ENCODE measurements at places on chromosomes 12 and 14.

DNA sequence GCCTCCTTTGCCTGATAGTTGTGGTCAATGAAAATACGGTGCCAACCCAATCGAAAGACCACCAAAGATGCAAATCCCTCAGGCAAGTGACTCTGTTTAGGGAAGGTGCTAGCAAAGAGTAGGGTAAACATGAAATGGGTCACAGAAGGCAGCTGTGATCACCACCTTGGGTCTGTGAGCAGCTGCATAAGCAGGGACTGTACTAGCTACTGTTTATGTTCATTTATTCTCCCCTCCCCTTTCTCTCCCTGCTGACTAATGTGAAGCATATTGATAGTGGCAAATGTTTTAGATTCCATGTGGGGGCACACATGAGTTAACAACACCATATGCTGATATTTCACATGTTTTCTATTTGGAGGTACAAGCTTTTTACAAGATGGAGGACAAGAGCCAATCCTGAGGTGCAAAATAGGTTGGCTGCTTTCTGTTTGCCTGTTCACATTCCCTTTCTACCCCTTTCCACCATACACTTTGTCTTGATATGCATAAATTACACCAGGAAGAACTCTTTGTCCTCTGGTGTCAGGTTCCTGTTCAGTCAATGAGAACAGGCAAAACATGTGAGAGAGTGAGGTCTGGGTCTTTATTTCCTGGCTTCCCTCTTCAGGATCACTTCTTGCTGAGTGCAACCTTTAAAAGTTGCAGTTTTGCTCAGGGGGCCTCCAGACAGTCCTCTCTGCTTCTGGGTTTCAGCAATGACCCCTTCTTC is 71.1 kb downstream of the AVPR1A start:
- no peak for DNase-seq

DNA sequence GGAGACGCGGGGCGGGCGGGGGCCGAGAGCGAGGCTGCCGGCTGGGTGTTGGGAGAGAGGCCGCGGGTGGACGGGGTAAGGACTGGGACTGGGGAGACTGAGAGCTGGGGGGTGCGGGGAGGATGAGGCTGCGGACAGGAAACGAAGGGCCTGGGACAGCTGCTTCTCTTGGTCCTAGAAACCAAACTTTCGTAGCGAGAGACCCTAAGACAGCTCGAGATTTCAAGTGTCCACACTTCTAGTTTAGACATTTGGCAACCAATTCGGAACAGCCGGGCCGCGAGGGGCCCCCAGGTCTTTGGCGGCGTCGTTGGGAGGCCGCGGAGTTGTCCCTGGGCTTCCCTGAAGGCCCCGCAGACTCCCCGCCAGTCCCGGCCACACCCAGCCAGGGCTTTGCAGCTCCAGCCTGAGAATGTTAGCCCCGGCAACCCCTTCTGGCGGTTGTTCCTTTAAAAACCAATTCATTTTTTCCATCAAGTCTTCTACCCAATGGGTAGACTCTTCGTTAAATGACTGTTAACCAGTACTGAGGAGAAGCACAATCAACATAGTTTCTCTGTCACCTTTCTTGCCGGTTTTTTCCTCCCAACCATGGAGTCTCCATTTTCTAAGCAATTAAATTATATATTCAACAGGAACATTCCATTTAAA is 11.5 kb downstream of the NKX2-1 start:
- no peak for DNase-seq

GRCh38 chr12:62963486-62964041 is 28.6 kb upstream of the PPM1H start:
- no peak for DNase-seq

GRCh38 chr14:101878211-101878821 is 86.1 kb upstream of the DYNC1H1 start:
- no peak for DNase-seq

DNA sequence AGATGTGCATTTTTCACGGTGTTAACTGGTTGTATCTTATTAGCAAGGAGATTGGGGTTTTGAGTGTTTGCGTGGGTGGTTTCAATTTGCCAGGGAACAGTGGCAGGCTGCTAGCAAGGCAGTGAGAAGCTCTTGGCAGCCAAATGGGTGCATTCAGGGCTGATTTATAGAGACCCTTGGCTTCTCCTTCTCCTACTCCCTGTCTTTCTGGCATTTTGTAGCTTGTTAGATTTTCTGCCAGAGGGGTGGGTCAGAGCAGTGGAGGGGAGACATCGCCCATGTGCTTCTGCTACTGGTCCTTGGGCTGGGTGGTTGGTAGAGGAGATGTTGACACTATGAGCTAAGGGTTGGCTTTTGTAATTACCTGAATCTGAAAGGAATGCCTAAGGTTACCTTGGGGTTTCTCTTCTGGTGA is 9.6 kb downstream of the CALM1 start:
- no peak for DNase-seq

- no peak for DNase-seq
Measured at GRCh38 chr12:45409966-45410365, 194.1 kb downstream of the ANO6 start.

DNA sequence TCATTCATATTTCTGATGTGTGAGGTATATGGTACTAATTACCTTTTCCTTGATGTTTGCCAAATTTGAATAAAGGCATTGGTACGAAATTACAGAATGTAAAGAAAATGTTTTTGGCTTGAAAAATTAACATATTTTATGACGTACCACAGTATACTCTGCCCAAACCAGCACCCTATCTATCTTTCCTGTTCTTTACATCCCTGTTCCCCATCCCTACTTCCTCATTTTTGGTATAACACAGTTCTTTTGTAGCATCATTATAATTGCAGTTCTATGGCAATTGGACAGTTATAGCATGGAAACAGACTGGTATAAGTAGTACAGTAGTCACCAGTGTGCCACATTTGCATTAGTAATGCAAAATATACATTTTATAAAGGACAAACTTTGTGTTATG is 7.0 kb upstream of the CCT2 start:
- DNase-seq = no peak

DNA sequence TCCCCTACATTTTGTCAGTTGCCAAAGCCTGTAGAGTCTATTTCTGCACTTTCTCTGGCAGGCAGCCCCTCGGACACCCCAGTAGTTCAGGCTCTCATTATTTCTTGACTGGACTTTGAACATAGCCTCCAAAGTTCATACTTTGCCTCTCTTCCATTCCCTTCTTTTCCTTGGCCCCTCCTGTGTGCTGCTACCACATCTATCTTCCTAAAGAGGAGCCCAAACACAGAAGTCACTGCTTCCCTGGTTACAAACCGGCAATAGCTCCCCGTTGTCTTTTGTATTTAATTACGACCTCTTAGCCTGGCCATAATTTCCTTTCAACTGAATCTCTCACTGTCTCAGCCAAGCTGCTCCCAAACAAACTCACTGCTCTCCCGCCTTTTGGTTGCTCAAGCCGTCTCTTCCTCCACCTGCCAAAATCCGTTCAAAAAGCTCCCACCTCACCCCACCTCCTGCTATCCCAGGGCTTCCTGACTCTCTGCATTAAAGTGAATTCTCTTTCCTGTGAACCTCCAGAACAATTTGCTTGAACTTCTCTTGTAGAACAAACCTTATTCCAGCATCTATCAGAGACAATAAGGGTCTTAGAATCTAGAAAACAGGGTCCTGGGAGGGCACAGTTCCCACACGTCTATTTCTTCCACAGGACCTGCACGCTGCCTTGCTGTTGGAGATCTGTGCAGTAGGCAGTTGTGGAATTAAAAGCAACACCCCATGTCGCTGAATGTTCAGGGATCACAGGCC is 46.9 kb downstream of the PRMT8 start:
- no peak for DNase-seq

- DNase-seq = no peak
Measured at GRCh38 chr14:42617005-42617404, 1010.3 kb downstream of the LRFN5 start.

- no peak for DNase-seq
Measured at GRCh38 chr14:57244106-57244505, 24.6 kb downstream of the EXOC5 start.

DNA sequence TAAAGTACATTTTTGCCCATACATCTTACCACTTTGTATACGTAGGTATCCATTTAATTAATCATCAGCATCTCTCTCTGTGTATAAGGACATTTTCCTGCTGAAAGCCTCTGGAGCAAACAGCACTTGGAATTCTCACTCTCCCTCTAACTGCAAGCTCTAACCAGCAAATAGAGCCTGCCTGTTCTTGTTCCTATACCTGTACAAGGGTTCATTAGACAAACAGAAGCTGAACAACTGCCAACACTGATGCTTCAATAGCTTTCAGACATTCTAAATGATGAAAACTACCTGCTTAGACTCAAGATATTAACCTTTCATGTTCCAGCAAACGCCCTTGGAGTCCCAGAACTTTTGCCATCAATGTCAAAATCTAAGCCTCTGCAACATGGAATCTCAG is 98.0 kb downstream of the KCNH5 start:
- DNase-seq = no peak

DNA sequence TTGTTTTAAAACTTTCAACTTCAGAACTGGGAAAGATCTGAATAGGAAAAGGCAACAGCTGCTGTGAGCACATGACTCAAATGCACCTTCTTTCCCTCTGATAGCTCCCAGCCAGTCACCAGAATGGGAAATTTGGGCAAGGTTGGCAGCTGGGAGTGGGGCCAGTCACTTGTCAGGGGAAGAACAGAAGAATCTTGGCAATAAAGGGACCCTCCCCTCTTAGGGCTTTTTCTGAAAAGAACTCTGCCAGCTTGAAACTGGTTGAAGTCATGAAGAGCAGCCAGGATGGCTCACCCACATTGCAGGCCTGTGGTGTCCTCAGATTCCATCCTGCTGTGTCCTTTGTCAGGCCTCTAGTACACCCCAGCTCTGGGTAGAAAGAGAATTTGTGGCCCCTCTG is 10.3 kb upstream of the RIC8B start:
- DNase-seq = no peak

GRCh38 chr14:46322730-46323403 is 328.7 kb downstream of the RPL10L start:
- DNase-seq = no peak

- no peak for DNase-seq
Measured at GRCh38 chr12:27434673-27435565, 11.6 kb upstream of the SMCO2 start.

- no peak for DNase-seq
Measured at GRCh38 chr12:123427036-123427769, 9.3 kb downstream of the RILPL2 start.

DNA sequence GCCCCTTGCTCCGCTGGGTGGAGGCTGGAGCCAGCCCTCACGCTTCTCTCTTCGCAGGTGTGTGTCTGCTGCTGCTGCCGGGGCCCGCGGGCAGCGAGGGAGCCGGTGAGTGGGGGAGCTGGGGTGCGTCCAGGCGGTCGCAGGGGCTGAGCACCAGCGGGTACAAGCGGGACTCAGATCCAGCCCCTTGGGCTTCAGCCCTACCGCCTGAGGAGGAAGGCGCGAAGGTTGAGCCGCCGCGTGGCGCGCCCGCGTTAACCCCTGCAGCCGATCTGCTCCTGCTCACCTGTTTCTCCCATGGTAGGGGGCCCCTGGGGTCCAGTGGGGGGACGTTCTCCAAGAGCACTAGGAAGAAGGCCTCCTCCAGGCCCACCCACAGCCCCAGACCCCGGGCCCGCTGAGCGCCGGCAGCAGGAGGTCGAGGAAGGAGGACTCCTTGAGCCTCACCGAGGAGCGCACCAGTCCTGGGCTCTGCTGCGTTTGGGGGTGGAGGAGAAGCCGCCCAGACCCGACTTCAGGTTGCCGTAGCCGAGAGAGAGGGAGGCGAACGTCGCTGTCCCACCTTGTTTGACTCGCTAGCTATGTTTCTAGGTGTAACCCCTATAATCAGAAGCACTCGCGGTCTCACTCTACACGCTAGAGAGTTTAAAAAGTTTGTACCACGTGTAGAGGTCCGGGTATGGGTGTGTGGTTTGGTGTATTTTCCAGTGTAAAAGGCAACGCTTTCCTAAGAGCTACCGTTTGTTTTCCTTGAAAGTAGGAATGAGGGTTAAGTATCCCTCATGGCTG is 834 bp downstream of the COCH start:
- no peak for DNase-seq

DNA sequence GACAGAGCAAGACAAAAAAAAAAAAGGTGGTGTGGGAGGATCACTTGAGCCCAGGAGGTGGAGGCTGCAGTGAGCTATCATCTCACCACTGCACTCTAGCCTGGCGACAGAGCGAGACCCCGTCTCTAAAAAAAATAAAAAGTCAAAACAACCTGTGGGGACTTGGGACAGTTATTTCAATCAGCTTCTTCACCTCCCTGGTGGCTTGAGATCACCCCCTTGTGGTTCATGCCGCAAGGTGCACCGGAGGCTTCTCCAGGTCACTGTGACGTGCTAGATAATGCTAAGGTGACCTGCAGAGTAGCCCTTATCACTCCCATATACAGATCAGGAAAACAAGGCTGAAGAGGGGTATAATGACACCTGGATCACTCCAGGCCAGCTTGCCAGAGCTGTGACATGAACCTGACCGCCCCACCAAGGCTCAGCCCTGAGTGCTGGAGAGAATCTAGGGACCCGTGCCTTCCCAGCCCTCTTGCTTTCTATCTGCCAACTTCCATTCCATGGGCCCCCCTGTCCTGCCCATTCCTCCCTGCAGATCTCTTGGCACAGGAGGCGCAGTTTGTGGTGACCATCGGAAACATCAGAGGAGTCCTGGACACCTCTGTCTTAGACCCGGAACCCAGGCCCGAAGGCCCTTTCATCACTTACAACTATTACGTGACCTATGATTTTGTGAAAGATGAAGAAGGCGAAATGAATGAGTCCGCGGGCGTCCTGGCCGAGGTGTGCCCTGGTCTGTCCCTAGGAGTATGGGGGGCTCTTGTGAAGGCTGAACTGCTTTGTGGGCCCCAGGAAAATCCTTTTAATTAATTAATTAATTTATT is 8.1 kb downstream of the LRRC43 start:
- peak; percentile 58 for DNase-seq

- DNase-seq = no peak
Measured at GRCh38 chr14:71702786-71703185, 229.4 kb upstream of the RGS6 start.

- no peak for DNase-seq
Measured at GRCh38 chr14:92659765-92660561, 88.5 kb downstream of the LGMN start.

GRCh38 chr12:57519796-57520052 is 590 bp downstream of the DDIT3 start:
- no peak for DNase-seq

GRCh38 chr14:92135269-92135668 is 13.5 kb downstream of the CPSF2 start:
- DNase-seq = no peak

- DNase-seq = no peak
Measured at GRCh38 chr14:77344377-77344996, 23.7 kb downstream of the GSTZ1 start.

- DNase-seq = no peak
Measured at GRCh38 chr14:60329274-60329673, 80.3 kb downstream of the PPM1A start.

DNA sequence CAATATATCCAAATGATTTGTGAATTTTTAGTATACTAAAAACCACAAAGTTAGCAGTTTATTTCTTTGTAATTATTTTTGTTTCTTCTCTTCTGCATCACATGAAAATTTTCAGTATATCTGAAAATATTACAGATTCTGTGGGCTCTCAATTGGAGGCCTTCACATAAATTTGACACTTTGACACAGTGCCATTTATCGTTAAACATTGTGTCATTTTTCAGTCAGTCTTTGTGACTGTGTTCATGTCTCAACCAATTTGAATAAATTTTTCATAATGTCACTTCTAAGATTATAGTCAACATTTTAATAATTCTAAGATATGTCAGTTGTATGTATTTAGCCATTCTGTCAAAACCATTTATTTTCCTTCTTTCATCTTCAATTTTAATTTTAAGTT is 1303.0 kb downstream of the LRFN5 start:
- DNase-seq = no peak
